Esophagus squamous epithelium (tissue), 5 donors: ENCODE measurements at places on chromosomes 2 and 18.

DNA sequence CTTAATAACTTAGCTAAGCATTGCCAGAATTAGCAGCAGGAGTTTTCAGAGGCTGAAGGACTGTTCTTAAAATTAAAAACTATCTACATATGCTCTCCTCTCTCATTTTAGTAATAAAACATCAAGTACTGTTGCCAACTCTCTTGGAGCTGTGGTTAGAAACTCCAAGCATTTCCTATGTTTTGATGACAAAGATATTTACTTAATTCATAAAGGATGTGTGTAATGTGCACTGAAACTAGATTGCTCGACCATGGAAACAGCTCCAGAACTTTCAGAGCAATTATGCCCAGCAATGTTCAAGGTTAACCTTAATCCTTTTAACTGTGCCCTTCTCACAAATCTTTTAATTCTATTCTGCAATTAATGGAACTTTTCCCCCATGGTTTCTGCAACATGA is 8.4 kb downstream of the GRP start:
- no peaks in the 10 kb centered on the region for H3K36me3 ChIP-seq
- no peak for DNase-seq
- no peaks in the 10 kb centered on the region for H3K4me1 ChIP-seq
- H3K27me3 ChIP-seq: no peaks in the 10 kb centered on the region
- no peak overlapping the region for H3K4me3 ChIP-seq

DNA sequence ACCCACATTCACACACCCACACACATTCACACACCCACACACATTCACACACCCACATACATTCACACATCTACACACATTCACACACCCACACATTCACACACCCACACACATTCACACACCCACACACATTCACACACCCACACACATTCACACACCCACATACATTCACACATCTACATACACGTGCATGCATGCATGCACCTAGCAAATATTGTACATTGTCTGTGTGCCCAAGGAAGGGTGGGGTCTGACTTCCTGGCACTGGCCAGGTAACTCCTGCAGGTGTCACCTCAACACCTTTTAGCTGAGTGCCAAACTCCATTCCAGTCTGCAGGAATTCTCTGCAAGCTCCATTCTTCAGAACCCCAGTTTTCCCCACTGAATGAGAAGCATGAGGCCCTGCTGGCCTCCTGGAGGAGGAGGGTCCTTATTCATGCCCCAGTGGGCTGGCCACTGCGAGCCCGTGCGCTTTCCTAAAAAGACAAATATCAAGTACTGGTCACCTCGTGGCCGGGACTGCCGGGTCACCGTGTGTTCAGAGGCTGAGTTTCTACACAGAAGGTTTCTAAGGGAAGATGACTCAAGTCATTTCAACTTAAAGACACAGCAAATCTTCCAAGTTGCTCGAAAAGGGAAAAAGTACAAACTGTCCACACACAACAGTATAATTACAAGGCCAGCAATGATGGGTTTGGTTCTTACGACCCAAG is 131.5 kb downstream of the HDAC4 start:
- no peak for DNase-seq
- H3K27me3 ChIP-seq: no peaks in the 10 kb centered on the region
- no peak overlapping the region for H3K4me3 ChIP-seq

DNA sequence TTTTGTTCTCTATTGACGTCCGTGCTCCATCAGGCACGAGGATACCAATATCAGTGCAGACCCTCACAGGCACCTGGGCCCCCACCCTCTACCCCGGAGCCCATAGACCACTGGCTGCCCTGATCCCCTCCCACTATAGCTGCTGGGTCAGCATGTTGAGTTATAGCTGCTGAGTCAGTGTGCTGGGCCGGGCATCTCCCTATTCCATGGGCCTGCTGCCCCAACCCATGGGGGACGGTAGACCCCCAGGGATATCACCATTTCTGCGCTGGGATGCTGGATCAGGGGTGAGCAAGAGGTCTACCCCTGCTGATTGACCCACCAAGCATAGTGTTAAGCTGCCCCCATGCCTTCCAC is 100.1 kb upstream of the ST3GAL5 start:
- no peak overlapping the region for H3K4me3 ChIP-seq
- H3K36me3 ChIP-seq: no peaks in the 10 kb centered on the region
- H3K27ac ChIP-seq: peak overlapping the region; percentile 69
- no peaks in the 10 kb centered on the region for H3K4me1 ChIP-seq
- no peaks in the 10 kb centered on the region for H3K27me3 ChIP-seq

DNA sequence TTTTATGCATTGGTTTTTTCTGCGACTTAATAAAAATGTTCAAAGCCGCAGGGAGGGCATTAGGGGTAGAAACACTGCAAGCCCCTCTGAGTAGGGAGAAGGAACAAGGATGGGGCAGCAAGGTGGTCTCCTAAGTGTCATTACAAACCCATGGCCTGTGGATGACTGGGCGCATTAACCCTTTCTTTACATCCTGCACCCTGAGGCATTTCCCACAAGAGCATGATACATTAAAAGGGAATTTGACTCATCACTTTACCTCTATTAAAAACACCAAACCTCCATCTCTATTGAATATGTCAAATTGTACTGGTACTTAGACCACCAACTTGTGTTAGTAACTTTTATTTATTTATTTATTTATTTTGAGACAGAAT is 112.5 kb downstream of the VIT start:
- no peak overlapping the region for H3K4me3 ChIP-seq
- no peaks in the 10 kb centered on the region for H3K36me3 ChIP-seq
- H3K4me1 ChIP-seq: no peaks in the 10 kb centered on the region
- DNase-seq: no peak
- H3K27me3 ChIP-seq: no peaks in the 10 kb centered on the region

DNA sequence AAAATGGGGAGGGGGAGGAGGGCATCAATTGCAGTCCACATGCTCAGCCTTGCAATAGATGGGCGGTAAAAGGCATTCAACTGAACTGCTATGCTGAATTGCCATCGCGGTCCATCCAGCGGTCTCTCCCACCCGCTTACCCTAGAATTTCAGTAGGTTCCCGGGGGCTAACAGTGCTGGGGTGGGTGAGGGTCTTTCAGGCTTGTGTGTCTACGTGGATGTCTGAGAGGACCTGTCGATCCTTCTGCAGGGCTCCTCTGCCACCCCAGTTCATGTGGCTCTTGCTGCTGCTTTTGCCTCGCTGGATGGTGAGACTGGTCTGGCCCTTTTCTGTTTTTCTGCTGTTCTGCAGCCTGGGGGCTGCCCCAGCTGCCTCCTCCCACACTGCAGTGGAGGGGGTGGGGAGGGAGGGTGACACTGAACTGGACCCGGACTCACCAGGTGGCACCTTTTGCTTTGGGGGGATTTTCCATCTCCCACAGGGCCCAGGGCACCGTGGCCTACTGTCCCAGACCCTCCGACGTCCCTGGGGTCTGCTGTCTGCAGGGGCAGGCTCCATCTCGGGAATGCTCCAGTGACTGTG is 14.1 kb downstream of the ACKR3 start:
- no peaks in the 10 kb centered on the region for H3K27me3 ChIP-seq
- H3K36me3 ChIP-seq: peaks cover 12% of the 10 kb centered on the region
- DNase-seq: no peak
- no peak overlapping the region for H3K27ac ChIP-seq
- peaks cover 26% of the 10 kb centered on the region for H3K4me1 ChIP-seq

GRCh38 chr2:205024822-205025518 is 479.7 kb downstream of the PARD3B start:
- H3K27ac ChIP-seq: no peak overlapping the region
- peaks cover 18% of the 10 kb centered on the region for H3K4me1 ChIP-seq
- no peak for DNase-seq
- no peaks in the 10 kb centered on the region for H3K36me3 ChIP-seq

GRCh38 chr2:45191976-45192375 is 182.7 kb upstream of the SIX2 start:
- no peak for DNase-seq
- H3K27ac ChIP-seq: no peak overlapping the region
- H3K4me3 ChIP-seq: no peak overlapping the region
- no peaks in the 10 kb centered on the region for H3K4me1 ChIP-seq
- no peaks in the 10 kb centered on the region for H3K27me3 ChIP-seq

- no peaks in the 10 kb centered on the region for H3K4me1 ChIP-seq
- no peak overlapping the region for H3K27ac ChIP-seq
- no peaks in the 10 kb centered on the region for H3K27me3 ChIP-seq
- no peaks in the 10 kb centered on the region for H3K36me3 ChIP-seq
Observed at GRCh38 chr18:23591011-23591410, 4.7 kb upstream of the NPC1 start.

- H3K27me3 ChIP-seq: no peaks in the 10 kb centered on the region
- no peak for DNase-seq
- H3K27ac ChIP-seq: no peak overlapping the region
- no peaks in the 10 kb centered on the region for H3K4me1 ChIP-seq
- H3K4me3 ChIP-seq: no peak overlapping the region
Observed at GRCh38 chr2:19125901-19126680, 232.3 kb downstream of the OSR1 start.

DNA sequence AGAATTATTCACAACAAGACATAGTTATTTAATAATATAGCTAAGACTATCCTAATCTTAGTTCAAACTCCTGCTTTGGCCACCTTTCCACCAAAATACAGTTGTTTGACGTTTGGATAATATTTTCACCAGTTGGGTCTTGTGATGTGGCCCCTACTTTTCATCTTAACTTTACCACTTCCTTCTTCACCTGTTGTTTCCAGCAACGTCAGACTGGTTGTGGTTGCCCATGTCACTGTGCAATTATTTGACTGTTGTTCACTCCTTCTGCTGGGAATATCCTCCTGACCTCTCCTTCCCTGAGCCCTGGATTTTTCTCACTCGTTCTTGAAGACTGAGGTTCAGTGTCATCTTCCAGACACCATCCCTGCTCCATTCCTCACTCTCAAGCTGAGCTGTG is 132.2 kb upstream of the RASGRP3 start:
- DNase-seq: no peak
- no peaks in the 10 kb centered on the region for H3K27me3 ChIP-seq
- H3K4me1 ChIP-seq: no peaks in the 10 kb centered on the region
- H3K36me3 ChIP-seq: no peaks in the 10 kb centered on the region
- H3K4me3 ChIP-seq: no peak overlapping the region
- H3K27ac ChIP-seq: no peak overlapping the region

- H3K4me3 ChIP-seq: no peak overlapping the region
- H3K27me3 ChIP-seq: peaks cover 7% of the 10 kb centered on the region
- H3K27ac ChIP-seq: no peak overlapping the region
- no peaks in the 10 kb centered on the region for H3K36me3 ChIP-seq
- H3K4me1 ChIP-seq: peaks cover 19% of the 10 kb centered on the region
Observed at GRCh38 chr2:231928901-231929725, 2.9 kb upstream of the NPPC start.

DNA sequence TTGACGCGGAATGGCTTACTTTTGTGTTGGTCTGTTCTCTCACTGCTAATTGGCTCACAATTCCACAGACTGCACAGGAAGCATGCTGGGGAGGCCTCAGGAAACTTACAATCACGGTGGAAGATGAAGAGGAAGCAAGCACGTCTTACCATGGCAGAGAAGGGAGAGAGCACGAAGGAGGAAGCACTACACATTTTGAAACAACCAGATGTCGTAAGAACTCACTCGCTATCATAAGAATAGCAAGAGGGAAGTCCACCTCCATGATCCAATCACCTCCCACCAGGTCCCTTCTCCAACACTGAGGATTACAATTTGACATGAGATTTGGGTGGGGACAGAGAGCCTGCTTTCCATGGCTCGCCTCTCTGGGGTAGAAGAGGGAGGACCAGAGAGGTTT is 106.2 kb downstream of the KCNF1 start:
- DNase-seq: no peak
- H3K4me3 ChIP-seq: no peak overlapping the region
- H3K27ac ChIP-seq: no peak overlapping the region
- no peaks in the 10 kb centered on the region for H3K27me3 ChIP-seq

- no peak for DNase-seq
- H3K4me1 ChIP-seq: peaks cover 37% of the 10 kb centered on the region
- no peak overlapping the region for H3K4me3 ChIP-seq
- no peaks in the 10 kb centered on the region for H3K36me3 ChIP-seq
- no peaks in the 10 kb centered on the region for H3K27me3 ChIP-seq
- H3K27ac ChIP-seq: no peak overlapping the region
Observed at GRCh38 chr2:134256956-134257355, 3.1 kb downstream of the MGAT5 start.

- DNase-seq: no peak
- H3K27me3 ChIP-seq: peaks cover 16% of the 10 kb centered on the region
- no peak overlapping the region for H3K27ac ChIP-seq
Observed at GRCh38 chr2:120641366-120641771, 94.3 kb upstream of the GLI2 start.

- no peaks in the 10 kb centered on the region for H3K4me1 ChIP-seq
- no peak overlapping the region for H3K27ac ChIP-seq
- H3K27me3 ChIP-seq: no peaks in the 10 kb centered on the region
Observed at GRCh38 chr18:78995740-78996395, 16.2 kb downstream of the SALL3 start.

GRCh38 chr2:100998235-100998573 is 3.9 kb upstream of the RPL31 start:
- DNase-seq: no peak
- H3K27ac ChIP-seq: no peak overlapping the region
- H3K27me3 ChIP-seq: no peaks in the 10 kb centered on the region
- H3K4me3 ChIP-seq: no peak overlapping the region
- no peaks in the 10 kb centered on the region for H3K4me1 ChIP-seq

- H3K27me3 ChIP-seq: no peaks in the 10 kb centered on the region
- no peaks in the 10 kb centered on the region for H3K4me1 ChIP-seq
- H3K36me3 ChIP-seq: no peaks in the 10 kb centered on the region
- no peak overlapping the region for H3K4me3 ChIP-seq
- no peak for DNase-seq
- no peak overlapping the region for H3K27ac ChIP-seq
Observed at GRCh38 chr2:53286345-53286744, 481.3 kb upstream of the CHAC2 start.

- no peaks in the 10 kb centered on the region for H3K27me3 ChIP-seq
- no peak overlapping the region for H3K27ac ChIP-seq
- no peak overlapping the region for H3K4me3 ChIP-seq
- H3K36me3 ChIP-seq: no peaks in the 10 kb centered on the region
- peaks cover 5% of the 10 kb centered on the region for H3K4me1 ChIP-seq
Observed at GRCh38 chr18:43592269-43592668, 315.0 kb upstream of the SYT4 start.

GRCh38 chr2:204282525-204282924 is 262.8 kb upstream of the PARD3B start:
- H3K36me3 ChIP-seq: no peaks in the 10 kb centered on the region
- no peak overlapping the region for H3K27ac ChIP-seq
- DNase-seq: no peak

- DNase-seq: no peak
- H3K36me3 ChIP-seq: no peaks in the 10 kb centered on the region
- no peak overlapping the region for H3K4me3 ChIP-seq
- peaks cover 3% of the 10 kb centered on the region for H3K4me1 ChIP-seq
- no peaks in the 10 kb centered on the region for H3K27me3 ChIP-seq
Observed at GRCh38 chr2:45930396-45930792, 278.9 kb downstream of the PRKCE start.

- H3K27ac ChIP-seq: no peak overlapping the region
- H3K4me1 ChIP-seq: peaks cover 11% of the 10 kb centered on the region
- H3K4me3 ChIP-seq: peak overlapping the region; percentile 23
- no peak for DNase-seq
- H3K27me3 ChIP-seq: peaks cover 10% of the 10 kb centered on the region
Observed at GRCh38 chr18:22324191-22325131, 93.3 kb downstream of the CTAGE1 start.
